Ureter (tissue), 1 donor: ENCODE measurements at places on chromosomes 3 and 15. TPM values are rescaled to one million over a fixed set of nuclear protein-coding genes. Genes with fewer than 3 reads are reported as not detected.

NLGN1 gene
- 10.6 TPM for total RNA-seq

ATP8B4 gene
- 29.2 TPM for total RNA-seq

KCNMB3 gene
- total RNA-seq, result 5.9 TPM

PIGBOS1 gene
- 9.9 TPM for total RNA-seq

TRH gene
- total RNA-seq, result not detected

ARF4 gene
- total RNA-seq, result 130 TPM

ECE2 gene
- 0.81 TPM for total RNA-seq

BFSP2 gene
- total RNA-seq, result not detected
